ENCODE measurements at places on chromosomes 2 and 18. TPM values are rescaled to one million over a fixed set of nuclear protein-coding genes. Genes with fewer than 3 reads are reported as not detected.

The ORC2 gene
- polyA plus RNA-seq: 7.3 TPM

The LHCGR gene
- not detected for polyA plus RNA-seq

The SERPINB4 gene
- 3.8 TPM for polyA plus RNA-seq

The INPP5D gene
- 4.7 TPM for polyA plus RNA-seq

The MLPH gene
- polyA plus RNA-seq: 61.3 TPM

The DQX1 gene
- 4.1 TPM for polyA plus RNA-seq

The STRN gene
- 3.5 TPM for polyA plus RNA-seq

The CABLES1 gene
- 7.4 TPM for polyA plus RNA-seq

The CYRIA gene
- 1.9 TPM for polyA plus RNA-seq

The NOL4 gene
- polyA plus RNA-seq: 0.19 TPM

The CFC1B gene
- polyA plus RNA-seq: 0.13 TPM

The GYPC gene
- 63.4 TPM for polyA plus RNA-seq

The KRTCAP3 gene
- polyA plus RNA-seq: 65.2 TPM

The IL1F10 gene
- not detected for polyA plus RNA-seq

The CRACDL gene
- polyA plus RNA-seq: 5.8 TPM
